ENCODE measurements at places on chromosomes 6 and 20.

- DNase-seq = no peak
These were observed 128.6 kb upstream of the SLC22A23 start for GRCh38 chr6:3585320-3585935.

- no peak for DNase-seq
These were observed 151.6 kb downstream of the PRIM2 start for GRCh38 chr6:57469072-57469471.

- no peak for DNase-seq
These were observed 76.8 kb downstream of the KCNB1 start for GRCh38 chr20:49405696-49406095.

GRCh38 chr6:123518441-123519188 lies 118.1 kb downstream of the TRDN start:
- no peak for DNase-seq

DNA sequence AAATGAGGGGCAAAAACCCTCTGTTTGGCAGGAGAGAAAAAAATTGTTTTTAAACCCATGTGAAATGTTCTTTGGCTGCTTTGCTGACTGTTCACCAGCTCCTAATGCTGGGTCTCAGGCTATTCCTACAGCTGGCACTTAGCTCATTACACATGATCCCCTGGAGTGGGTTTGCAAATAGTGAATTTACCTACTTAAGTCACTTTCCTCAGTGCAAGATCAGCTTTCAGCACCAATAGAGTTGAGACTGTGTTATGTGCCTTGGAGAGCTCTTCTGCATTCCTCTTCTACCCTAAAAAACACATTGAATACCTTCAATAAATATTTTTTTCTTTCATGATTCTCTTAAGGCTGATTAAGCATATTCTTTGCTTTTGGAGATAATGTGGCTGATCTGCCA lies 58.4 kb upstream of the PRDM1 start:
- DNase-seq = peak; percentile 19

- no peak for DNase-seq
These were observed 18.5 kb upstream of the PHACTR3 start for GRCh38 chr20:59585714-59586409.

GRCh38 chr6:4179960-4180651 lies 44.7 kb upstream of the ECI2 start:
- DNase-seq = no peak

- no peak for DNase-seq
These were observed 34.6 kb downstream of the CYP24A1 start for GRCh38 chr20:54139188-54139587.

DNA sequence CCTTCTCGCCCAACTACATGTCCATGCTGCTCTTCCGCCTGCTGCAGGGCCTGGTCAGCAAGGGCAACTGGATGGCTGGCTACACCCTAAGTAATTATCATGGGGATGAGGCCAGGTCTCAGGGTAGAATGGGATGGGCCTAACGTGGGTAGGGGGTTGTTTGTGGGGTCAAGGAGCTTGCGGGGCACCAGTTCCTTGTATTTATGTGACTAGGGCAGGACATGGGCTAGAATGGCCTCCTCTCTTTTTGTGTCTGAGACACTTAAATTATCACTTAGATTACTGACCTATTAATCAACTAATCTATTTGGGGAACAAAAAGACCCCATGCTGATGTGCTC lies 10.7 kb downstream of the SLC22A1 start:
- DNase-seq = no peak

DNA sequence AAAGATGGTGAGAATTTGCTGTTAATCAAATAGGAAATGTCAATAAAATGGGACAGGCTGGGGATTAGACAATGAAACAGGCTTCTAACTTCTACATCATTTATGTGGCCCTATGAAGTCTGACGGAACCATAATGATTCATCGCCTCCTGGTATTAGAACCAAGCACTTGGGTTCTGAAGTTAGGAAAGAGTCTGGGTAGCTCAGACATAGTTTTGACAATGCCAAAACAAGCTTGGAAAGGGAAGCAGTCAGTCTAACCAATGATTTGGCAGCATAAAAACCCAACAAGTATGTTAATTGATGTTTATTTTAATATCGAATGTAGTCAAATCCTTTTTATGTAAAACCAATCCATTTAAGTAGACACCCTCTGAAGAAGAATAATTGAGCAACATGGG lies 160.8 kb upstream of the RSPO3 start:
- no peak for DNase-seq

GRCh38 chr6:2684103-2684749 lies 66.5 kb downstream of the MYLK4 start:
- no peak for DNase-seq

DNA sequence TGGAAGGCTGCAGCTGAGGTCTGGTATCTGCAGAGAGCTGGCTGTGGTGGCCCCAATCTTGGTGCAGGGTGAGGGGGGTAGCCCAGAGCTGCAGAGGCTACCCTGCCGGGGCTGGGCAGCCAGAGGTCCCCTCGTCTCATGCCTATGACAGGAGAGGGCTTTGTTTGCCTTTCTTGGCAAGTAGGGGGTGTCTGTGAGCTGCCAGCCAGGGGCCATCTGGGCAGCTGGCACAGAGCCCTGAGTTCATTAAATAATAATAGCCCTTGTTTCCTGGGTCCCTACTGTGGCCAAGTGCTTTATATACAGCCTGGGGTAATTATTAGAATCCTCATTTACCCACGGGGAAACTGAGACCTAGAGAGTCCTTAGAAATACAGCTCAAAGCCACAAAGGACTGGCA lies 66.6 kb downstream of the EZR start:
- DNase-seq = no peak

DNA sequence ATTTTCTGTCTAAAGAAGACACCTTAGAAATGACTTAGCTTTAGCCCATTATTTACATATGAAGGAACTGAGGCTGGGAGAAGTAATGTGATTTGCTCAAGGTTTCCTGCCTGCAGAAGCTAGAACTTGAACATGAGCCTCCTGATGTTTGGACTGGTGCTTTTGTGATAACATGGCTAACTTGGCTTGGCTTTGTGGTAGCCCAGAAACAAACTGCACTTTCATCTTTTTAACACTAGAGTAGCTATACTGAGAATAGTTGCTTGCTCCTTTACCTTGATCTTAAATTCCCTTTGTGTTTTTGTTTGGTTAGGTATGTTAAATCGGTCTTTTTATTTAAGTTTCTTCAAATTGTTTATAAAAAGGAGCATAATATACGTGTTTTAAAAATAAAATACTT lies 163.5 kb upstream of the MANEA start:
- DNase-seq = no peak

- no peak for DNase-seq
These were observed 25.0 kb downstream of the PERP start for GRCh38 chr6:138082232-138082631.

DNA sequence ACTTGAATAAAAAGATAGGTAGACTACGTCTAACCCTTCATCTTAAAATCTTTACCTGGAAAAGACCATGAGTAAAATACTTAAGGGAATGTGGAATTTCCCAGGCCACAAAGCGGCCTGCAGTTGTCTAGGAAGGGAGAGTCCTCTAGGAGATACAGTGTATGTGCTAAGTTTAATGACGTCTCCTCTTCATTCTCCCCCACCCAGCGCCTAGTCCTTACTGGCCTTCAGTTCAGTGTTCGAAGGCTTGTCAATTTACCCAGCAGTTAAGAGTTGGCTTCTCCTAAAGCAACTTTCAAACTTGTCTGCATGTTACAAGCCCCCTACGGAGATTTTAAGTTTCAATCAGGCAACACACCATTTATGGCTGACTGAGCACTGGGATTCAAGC lies 35.2 kb downstream of the HFE start:
- peak; percentile 14 for DNase-seq

- DNase-seq = no peak
These were observed 11.5 kb downstream of the TAAR2 start for GRCh38 chr6:132612449-132613108.

DNA sequence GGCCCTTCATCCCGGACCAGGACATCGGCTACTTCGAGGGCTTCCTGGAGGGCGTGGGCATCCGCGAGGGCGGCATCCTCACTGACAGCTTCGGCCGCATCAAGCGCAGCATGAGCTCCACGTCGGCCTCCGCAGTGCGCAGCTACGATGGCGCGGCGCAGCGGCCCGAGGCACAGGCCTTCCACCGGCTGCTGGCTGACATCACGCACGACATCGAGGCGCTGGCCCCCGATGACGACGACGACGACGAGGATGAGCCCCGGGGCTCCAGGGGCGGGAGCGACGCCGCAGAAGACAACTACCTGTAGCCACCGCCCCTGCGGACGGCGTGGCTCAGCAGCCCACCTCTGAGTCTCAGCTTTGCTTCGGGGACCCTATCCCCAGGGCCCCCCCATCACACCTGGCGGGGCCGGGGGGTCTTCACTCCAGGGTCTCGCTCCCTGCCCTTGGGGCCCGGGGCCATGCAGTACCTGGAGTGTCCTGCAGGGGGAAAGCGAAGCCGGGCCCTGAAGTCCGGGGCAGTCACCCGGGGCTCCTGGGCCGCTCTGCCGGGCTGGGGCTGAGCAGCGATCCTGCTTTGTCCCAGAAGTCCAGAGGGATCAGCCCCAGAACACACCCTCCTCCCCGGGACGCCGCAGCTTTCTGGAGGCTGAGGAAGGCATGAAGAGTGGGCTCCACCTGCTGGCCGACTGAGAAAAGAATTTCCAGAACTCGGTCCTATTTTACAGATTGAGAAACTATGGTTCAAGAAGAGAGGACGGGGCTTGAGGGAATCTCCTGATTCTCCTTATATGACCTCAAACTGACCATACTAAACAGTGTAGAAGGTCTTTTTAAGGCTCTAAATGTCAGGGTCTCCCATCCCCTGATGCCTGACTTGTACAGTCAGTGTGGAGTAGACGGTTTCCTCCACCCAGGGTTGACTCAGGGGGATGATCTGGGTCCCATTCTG lies 20.8 kb upstream of the HCK start:
- DNase-seq = peak; percentile 84

DNA sequence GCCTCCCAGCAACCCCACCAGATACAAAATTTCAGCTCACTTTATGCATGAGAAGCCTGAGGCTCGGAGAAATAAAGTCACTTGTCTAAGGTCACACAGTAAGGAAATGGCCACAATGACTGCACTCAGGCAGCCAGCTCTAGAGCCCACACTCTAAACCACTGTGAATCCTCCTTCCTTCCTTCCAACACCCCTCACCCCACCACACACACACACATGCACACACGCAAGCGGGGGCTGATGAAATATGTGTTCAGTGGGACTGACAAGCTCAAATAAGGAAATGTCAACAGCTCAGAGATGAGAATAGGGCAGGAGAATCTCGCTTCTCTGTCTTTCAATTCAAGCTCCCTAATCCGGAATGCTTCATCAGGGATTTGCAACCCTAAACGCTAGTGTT lies 6.0 kb upstream of the BPIFA1 start:
- no peak for DNase-seq

GRCh38 chr20:1423625-1424106 lies 30.8 kb upstream of the FKBP1A start:
- DNase-seq = no peak

DNA sequence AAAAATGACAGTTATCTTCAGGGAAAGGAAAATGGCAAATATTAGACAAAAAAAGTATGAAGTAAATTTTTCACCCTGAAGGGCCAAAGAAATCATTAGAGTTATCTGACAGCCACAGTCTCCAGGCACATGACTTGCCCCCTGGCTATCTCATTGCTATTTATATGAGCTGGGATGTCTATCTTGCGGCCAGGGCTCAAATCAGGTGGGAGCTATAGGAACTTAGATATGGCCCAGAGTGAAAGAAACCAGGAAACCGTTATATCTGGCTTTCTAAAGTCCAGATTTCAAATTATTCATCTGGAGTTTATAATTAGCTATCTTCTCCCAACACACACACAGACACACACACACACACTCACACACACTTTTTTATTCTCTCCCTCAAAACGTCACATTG lies 135.3 kb upstream of the EEF1E1 start:
- no peak for DNase-seq

- DNase-seq = no peak
These were observed 315.4 kb upstream of the JARID2 start for GRCh38 chr6:14930366-14930989.

DNA sequence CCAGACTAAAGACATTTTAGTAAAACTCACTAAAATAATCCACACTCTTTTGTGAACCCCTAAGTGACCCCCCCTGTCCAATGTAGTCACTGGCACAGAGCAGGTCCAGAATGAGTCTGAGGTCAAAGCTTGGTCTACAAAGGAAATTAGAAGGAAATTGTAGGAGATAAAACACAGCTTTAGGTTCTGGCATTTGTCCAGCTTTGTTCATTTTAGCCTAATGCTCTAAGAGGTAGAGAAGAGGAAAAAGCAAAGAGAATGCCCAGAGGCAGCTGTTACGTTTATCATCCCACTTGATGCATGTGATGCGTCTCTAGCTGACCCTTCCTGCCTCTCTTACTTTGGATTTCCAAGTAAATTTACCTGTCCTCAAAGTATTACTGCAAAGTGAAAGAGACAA lies 62.5 kb downstream of the CNKSR3 start:
- DNase-seq = no peak

- no peak for DNase-seq
These were observed 107.7 kb upstream of the JAG1 start for GRCh38 chr20:10781526-10781925.

- DNase-seq = no peak
These were observed 56.5 kb downstream of the PTPRK start for GRCh38 chr6:128463942-128464341.

- no peak for DNase-seq
These were observed 27.0 kb upstream of the ZBP1 start for GRCh38 chr20:57647006-57647932.

GRCh38 chr6:33607784-33608161 lies 13.3 kb upstream of the ITPR3 start:
- DNase-seq = no peak

DNA sequence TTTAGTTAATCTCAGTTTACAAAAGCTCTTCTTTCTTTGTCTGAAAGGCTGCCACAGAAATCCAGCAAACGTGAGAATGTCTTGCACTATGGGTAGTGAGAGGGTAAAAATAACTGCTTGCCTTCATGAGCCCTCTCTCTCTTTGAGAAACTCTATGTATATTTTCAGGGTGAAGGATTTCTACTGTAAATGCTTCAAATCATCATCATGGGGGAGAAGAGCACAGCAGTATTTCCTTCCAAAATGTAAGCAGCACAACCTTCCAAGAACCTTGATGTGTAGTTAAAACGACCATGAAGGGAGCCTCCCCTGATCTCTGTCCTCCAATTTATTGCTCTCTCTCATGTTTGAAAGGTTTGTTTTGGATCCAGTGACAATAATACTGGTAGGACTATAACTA lies 141.3 kb upstream of the CENPW start:
- no peak for DNase-seq

GRCh38 chr6:107704347-107705013 lies 119.6 kb downstream of the SCML4 start:
- DNase-seq = no peak

DNA sequence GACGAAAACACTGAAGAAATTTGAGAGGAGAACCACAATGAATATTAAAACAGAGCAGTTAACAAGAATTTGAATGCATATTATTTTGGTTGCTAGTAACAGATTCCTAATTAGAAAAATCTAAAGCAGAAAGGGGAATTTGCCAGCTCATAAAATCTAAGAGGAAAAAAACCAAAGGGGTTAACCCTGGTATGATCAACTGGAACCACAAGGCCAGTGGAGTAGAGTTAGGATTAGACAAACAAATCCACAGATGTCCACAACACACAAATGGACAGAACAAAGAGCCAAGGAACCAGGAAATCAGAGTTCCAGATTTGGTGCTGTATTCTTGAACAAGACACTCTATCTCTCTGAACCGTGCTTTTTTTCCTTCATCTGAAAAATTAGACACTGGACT lies 195.0 kb downstream of the TASP1 start:
- no peak for DNase-seq

GRCh38 chr20:54665812-54666211 lies 190.4 kb downstream of the DOK5 start:
- no peak for DNase-seq

Data from thyroid gland (tissue), 4 donors.